ENCODE measurements at places on chromosomes 11 and 22. TPM values are rescaled to one million over a fixed set of nuclear protein-coding genes. Genes with fewer than 3 reads are reported as not detected.

PAX6 gene
- not detected for total RNA-seq

FIBP gene
- 222 TPM for total RNA-seq

CEP126 gene
- total RNA-seq: 1.2 TPM

CALCA gene
- not detected for total RNA-seq

SGSM1 gene
- total RNA-seq: not detected
